CD4-positive, CD25-positive, alpha-beta regulatory T cell (primary cell): ENCODE measurements at places on chromosomes 6 and 20.

DNA sequence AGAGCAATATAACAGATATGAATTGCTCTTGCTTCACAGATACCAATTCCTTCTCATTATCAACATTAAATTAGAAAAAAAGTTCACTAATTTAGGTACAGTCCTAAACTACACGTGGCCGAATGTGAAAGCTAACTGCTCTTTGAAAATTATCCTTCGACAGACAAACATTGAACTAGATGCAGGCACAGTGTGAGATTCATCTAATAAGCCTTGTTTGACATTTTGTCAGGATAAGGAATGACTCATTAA, 1.1 kb downstream of the FAM184A start:
- H3K27me3 ChIP-seq, result no peaks in the 10 kb centered on the region
- H3K27ac ChIP-seq, result peak overlapping the region; percentile 38
- no peaks in the 10 kb centered on the region for H3K36me3 ChIP-seq
- peaks cover 27% of the 10 kb centered on the region for H3K4me1 ChIP-seq

- H3K36me3 ChIP-seq, result no peaks in the 10 kb centered on the region
- H3K4me1 ChIP-seq, result no peaks in the 10 kb centered on the region
- H3K27ac ChIP-seq, result no peak overlapping the region
- no peaks in the 10 kb centered on the region for H3K27me3 ChIP-seq
- H3K4me3 ChIP-seq, result no peak overlapping the region
- DNase-seq, result no peak
Observed at GRCh38 chr6:80325742-80326141, 219.3 kb downstream of the BCKDHB start.

DNA sequence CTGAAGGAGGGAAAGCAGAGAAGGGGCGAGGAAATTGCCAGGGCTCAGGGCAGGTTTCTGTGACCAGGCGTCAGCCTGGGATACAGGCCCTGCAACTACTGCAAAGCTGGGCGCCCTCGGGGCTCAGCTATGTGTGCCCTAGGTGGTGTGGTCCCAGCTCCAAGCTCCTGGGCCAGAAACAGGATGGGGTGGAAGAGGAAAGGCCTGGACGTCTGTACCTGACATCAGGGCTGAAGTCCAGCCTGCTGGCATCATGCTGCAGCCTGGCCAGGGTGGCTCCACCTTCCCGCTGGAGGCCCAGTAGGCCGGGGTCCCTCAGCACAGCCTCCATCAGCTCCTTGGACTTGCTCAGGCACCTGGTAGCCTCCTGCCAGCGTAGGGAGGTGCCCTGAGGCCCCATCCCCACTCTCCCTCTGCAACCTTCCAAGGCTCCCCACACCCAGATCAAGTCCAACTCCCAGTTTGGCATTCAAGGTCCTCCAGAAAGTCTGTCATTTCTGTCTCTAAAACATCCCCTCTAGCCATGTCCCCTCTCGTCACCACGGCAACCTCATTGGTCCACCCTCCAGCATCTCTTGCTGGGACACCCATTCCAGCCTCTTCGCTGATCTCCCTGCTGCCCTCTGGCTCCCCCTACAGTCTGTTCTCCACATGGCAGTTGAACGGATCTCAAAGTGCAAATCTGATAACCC, 38.2 kb downstream of the KIAA1755 start:
- H3K27me3 ChIP-seq, result no peaks in the 10 kb centered on the region
- no peak overlapping the region for H3K27ac ChIP-seq
- DNase-seq, result peak; percentile 12
- no peaks in the 10 kb centered on the region for H3K4me1 ChIP-seq
- H3K4me3 ChIP-seq, result no peak overlapping the region

GRCh38 chr6:130132286-130132701, 90.5 kb downstream of the SAMD3 start:
- peak overlapping the region; percentile 85 for H3K27ac ChIP-seq
- H3K4me3 ChIP-seq, result peak overlapping the region; percentile 63
- H3K36me3 ChIP-seq, result peaks cover 3% of the 10 kb centered on the region
- peaks cover 80% of the 10 kb centered on the region for H3K4me1 ChIP-seq
- peak; percentile 97 for DNase-seq

DNA sequence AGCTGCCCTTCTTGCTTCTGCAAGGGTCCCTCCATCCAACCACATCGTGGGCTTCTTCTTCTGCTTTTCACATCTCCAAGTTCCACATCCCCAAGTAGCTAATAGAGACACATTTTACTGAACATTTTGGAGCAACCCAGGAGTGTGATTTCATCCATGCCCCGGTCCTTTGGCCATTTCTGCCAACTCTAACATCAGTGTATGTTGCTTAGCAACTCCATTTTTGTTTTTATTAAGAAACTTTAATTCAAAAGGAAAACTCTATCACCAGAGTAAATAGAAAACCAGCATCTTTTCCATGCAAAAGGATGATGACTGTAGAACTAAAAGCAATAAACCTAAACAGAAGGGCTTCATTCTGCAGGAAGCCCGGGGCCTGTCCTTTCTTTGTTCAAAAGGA, 32.7 kb upstream of the SULF2 start:
- no peak overlapping the region for H3K27ac ChIP-seq
- H3K27me3 ChIP-seq, result peaks cover 5% of the 10 kb centered on the region
- H3K36me3 ChIP-seq, result no peaks in the 10 kb centered on the region
- DNase-seq, result no peak

DNA sequence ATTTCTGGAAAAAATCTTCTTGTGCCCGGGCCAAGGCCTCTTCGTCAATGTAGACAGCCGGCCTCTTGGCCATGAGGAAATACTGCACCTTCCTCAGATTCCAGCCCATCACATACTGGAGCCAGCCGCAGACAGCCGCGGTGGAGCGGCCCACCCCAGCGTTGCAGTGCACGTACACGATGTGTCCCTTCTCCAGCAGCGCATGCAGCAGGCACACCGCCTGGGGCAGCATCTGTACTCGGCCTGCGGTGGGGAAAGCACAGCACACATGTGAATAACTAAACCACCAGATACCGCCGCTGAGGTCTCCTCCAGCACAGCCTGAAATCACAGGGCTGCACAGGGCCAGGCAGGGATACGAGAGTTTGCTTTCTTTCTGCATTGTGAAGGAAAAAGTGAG, 107.9 kb downstream of the EPM2A start:
- no peaks in the 10 kb centered on the region for H3K36me3 ChIP-seq
- no peaks in the 10 kb centered on the region for H3K27me3 ChIP-seq
- no peak overlapping the region for H3K4me3 ChIP-seq
- DNase-seq, result no peak
- no peak overlapping the region for H3K27ac ChIP-seq
- no peaks in the 10 kb centered on the region for H3K4me1 ChIP-seq

- no peak overlapping the region for H3K27ac ChIP-seq
- no peaks in the 10 kb centered on the region for H3K4me1 ChIP-seq
- no peaks in the 10 kb centered on the region for H3K27me3 ChIP-seq
- no peak overlapping the region for H3K4me3 ChIP-seq
Observed at GRCh38 chr6:6397842-6398241, 77.4 kb upstream of the F13A1 start.

GRCh38 chr6:156943166-156943565, 166.0 kb downstream of the ARID1B start:
- peaks cover 4% of the 10 kb centered on the region for H3K4me1 ChIP-seq
- DNase-seq, result no peak
- H3K36me3 ChIP-seq, result no peaks in the 10 kb centered on the region
- H3K27ac ChIP-seq, result no peak overlapping the region

DNA sequence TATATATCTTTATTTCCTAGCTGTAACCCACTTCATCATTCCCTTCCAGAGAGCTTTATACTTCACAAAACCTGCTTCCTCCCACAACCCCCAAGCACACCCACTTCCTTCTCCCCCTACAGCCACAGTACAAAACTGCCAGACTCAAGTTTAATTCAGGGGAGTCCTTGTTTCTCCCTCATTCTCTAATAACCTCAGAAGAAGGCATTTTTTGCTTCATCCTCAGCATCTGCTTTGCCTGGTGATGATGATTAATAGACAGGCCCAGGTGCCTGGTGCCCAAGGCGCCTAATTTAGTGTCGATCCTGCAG, 414.3 kb downstream of the KIF16B start:
- DNase-seq, result no peak
- no peaks in the 10 kb centered on the region for H3K36me3 ChIP-seq
- H3K4me3 ChIP-seq, result no peak overlapping the region
- H3K4me1 ChIP-seq, result no peaks in the 10 kb centered on the region

DNA sequence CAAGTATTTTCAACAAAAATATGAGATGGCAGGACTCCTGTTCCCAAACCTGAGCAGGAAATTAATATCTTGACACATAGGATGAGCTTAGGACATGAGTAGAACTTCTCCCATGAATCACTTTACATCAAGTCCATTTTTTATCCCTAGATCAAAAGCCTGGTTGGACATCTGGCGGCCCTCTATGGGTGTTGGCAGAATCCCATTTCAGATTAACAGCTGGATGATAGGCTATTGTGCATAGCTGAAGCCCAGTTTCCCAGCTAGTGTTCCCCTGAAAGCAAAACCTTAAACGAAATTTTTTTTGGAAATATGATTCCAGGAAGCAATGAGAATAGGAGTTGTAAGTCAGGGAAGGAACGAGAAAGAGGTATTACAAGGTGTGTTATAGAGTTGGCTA, 449.4 kb upstream of the CHD6 start:
- no peaks in the 10 kb centered on the region for H3K27me3 ChIP-seq
- DNase-seq, result no peak
- no peaks in the 10 kb centered on the region for H3K36me3 ChIP-seq

- H3K4me1 ChIP-seq, result peaks cover 22% of the 10 kb centered on the region
- DNase-seq, result peak; percentile 11
- H3K27me3 ChIP-seq, result no peaks in the 10 kb centered on the region
- H3K27ac ChIP-seq, result no peak overlapping the region
- no peaks in the 10 kb centered on the region for H3K36me3 ChIP-seq
Observed at GRCh38 chr6:7087491-7087979, 20.2 kb upstream of the RREB1 start.

DNA sequence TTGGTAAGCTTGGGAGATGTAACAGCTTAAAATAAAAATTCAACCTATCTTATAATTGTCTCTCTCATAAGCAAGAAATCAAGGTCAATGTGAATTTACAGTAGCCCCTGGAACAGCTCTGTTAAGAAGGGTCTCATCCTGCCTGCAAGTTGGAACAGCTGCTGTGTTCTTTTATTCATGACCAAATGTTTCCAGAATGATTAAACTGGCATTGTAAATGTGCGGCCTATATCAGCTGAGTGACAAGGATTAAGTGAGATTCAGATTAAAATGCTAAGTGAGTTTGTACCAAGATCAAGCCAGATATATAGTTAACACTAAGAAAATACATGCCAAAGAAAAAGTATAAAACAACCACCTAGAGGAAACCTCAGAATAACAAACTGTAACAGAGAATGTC, 45.3 kb upstream of the NRSN1 start:
- H3K27me3 ChIP-seq, result no peaks in the 10 kb centered on the region
- no peak for DNase-seq
- no peaks in the 10 kb centered on the region for H3K4me1 ChIP-seq

DNA sequence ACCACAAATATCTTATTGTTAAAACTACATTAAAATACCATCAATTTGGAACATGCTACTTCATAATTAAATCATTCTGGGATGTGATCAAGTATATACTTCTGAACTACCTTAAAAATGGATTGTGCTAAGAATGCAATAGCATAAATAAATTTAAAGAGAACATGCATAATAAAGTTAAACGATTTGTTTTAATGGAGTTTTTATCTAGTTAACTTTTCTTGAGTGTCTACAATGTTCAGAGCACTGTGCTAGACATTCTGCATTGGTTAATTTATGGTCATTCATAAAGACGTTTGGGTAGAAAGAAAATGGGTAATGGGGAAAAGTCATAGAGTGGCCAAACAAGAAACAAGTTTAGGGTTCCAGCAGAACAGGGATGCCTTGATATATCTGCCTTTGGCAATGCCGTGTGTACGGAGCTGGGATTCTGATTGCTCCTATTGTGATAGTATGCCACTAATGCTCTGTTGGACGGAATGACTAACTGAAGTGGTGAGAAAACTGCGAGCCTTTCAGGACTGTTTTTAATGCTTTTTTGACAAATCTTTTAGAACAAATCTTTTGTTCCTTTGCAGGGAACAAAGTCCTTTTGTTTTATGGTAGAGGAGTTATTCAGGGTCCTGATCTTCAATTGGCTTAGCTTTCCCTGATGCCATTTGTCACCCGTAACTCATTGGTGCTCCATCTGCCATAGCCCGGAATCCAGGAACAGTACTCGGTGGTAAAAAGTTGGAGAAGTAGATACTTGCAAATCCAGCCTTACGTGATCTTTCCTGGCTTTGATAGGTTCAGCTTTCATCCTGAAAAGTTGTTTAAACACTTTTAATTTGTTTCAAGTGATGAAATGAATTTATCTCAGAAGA, 162.6 kb downstream of the BCKDHB start:
- no peak for DNase-seq
- H3K36me3 ChIP-seq, result peaks cover 5% of the 10 kb centered on the region
- H3K4me1 ChIP-seq, result no peaks in the 10 kb centered on the region

DNA sequence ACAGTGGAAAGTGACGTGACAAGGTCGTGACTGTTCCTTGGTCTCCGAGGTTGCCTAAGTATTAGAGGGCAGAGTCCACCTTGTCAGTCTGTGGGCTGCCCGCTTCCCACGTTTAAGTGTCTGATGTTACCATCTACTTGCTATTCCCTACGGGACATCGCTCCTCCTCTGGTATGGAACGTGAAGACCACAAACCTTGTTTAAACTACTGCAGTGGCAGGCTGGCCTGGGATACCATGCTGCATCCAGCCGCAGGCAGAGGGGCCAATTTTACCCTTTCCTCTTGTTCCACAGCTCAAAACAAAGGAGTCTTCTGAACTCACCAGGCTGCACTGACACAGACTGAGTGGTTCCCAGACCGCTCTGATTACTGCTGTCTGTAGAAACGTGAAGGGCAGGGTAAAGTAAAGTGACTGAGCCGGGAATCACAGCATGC, 275.9 kb downstream of the FOXC1 start:
- H3K4me3 ChIP-seq, result no peak overlapping the region
- H3K36me3 ChIP-seq, result no peaks in the 10 kb centered on the region
- no peak for DNase-seq
- H3K27me3 ChIP-seq, result no peaks in the 10 kb centered on the region

- no peaks in the 10 kb centered on the region for H3K27me3 ChIP-seq
- H3K4me1 ChIP-seq, result no peaks in the 10 kb centered on the region
- no peak overlapping the region for H3K27ac ChIP-seq
- no peak overlapping the region for H3K4me3 ChIP-seq
- DNase-seq, result no peak
Observed at GRCh38 chr6:92110403-92110802, 1309.0 kb downstream of the EPHA7 start.

DNA sequence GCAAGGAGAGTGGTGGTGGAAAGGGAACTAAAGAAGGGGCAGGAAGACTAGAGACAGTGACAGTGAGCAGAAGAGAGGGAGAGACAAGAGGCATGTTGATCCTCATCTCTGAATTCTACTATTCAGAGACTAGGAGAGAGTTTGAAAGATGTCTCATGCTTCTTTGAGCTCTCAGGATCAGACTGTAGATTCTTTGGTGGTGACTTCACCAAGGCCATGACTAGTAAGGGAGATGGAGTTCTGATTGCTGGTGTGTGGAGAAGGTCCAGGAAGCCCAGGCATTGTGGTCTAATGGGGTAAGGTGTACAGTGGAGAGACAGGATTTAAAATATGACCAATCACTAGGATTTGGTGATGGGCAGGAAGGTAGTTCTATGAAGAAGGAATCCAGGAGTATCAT, 713 bp downstream of the WFDC9 start:
- DNase-seq, result no peak
- peaks cover 12% of the 10 kb centered on the region for H3K27me3 ChIP-seq
- H3K4me1 ChIP-seq, result no peaks in the 10 kb centered on the region
